SK-MEL-5 (cell line): ENCODE measurements at places on chromosomes 13 and 19.

- no peak for DNase-seq
Measured at GRCh38 chr19:16535381-16535780, 6.9 kb downstream of the CHERP start.

GRCh38 chr19:31598730-31599238 lies 249.5 kb upstream of the TSHZ3 start:
- no peak for DNase-seq

GRCh38 chr13:114157869-114158495 lies 21.1 kb upstream of the CFAP97D2 start:
- DNase-seq: no peak

DNA sequence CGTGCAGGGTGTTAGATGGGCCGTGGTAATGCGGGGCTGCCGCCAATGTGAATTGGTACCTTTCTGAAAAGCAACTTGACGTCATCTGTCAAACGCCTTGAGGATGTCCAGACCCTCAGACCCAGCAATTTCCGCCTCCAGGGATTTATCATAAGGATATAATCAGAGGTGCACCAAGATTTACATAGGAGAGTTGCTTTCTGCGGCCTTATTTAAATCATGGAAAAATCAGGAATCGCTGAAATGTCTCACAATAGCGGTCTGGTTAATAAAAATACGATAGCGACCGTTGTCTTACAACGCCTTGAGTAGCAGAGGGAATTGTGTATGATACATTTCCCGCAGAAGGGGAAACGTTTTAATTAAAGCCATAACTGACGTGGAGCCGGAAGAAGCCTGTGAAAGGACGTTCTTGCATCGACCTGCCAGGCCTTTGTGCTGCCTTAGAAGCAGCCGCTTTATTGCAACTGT lies 32.3 kb upstream of the NDUFS7 start:
- DNase-seq: no peak

- no peak for DNase-seq
Measured at GRCh38 chr13:27182844-27183497, 11.4 kb upstream of the USP12 start.
